ENCODE measurements at places on chromosomes 5 and 9.

DNA sequence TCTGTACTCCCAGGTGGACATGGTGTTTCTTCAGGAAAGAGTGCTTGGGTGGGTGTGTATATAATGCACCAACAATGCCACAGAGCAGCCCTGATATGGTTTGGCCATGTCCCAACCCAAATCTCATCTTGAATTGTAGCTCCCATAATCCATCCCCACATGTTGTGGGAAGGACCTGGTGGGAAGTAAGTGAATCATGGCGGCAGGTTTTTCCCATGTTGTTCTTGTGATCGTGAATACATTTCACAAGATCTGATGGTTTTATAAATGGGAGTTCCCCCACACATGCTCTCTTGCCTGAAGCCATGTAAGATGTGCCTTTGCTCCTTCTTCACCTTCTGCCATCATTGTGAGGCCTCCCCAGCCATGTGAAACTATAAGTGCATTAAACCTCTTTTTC lies 158.5 kb downstream of the NR3C1 start:
- DNase-seq, result no peak

DNA sequence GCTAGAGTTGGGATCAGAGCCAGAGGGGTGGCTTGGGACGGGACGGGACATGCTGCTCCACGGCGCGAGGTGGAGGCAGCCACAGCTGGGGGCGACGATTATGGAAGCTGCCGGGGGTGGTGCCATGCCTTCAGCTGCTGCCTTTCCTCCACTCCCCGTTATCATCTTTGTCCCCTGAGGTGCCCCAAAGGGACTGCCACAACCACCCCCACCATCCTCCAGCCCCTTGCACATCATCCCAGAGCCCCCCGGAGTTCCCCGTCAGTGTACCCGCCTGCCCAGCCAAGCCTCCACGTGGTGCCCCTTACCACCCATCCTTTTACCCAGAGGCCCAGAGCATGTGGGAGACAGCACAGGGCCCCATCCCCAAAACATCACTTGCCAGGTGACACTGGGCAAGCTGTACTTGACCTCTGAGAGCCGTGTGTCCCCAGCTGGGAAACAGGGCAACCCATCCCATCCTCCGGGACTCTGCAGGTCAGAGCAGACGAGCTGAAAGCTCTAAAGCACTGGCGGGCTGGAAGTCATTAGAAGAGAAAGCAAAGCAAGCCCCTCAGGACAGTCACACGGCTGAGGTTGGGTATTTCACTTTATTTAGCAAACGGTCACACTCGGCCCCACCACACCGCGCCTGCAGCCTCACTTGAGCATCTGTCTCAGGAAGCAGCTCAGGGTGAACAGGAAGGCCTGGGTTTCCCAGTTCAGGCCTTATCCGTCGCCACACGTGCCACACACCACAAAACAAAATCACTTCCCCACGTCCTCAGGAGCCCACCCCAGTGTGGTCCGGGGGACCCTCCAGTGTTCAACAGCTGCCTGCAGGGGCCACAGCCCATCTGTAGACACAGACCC lies 19.5 kb upstream of the MXD3 start:
- no peak for DNase-seq

- DNase-seq, result no peak
Observed at GRCh38 chr9:123109540-123110279, 76.2 kb downstream of the GPR21 start.

DNA sequence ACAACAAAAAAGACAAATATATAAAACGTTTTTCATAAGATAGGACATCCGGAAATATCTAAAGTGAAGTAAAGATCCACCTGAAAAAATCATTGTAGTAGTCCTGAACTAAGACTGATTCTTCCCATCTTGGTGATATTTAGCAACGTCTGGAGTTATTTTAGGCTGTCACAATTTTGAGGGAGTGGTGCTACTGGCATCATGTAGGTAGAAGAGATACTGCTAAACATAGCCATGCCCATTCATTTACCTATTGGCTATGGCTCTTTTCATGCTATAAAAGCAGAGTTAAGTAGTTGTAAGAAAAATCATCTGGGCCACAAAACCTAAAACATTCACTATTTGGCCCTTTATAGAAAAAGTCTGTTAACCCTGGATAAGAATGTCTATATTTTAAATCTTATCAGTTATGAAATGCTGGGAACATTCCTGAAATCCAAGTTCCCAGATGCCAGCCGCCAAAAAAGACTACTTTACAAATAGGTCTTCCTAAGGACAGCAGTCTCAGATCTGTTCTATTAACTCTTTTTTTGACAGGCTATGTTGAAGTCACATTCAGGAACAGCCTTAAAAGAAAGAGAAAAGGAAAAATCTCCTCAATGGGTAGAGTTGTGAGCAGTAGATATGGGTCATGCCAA lies 27.0 kb downstream of the RAPGEF6 start:
- no peak for DNase-seq

- no peak for DNase-seq
Observed at GRCh38 chr9:38060681-38061080, 8.3 kb downstream of the SHB start.

DNA sequence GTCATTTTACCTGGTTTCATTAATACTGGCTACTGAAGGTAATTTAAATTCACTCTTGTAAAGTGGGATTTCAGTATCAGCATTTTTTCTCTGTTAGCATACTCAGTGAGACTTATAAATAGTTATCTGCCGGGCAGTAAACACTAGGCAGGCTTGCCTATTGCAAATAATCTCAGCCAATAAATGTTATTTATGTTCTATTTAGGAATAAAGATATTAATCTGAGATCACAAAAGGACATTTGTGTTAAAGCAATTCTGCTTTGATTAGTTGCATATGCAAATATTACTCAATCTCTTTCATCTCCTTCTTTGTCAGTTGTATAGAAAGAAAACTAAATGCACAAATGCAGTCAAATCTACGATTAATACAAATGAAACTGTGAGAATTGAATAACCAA lies 827.8 kb downstream of the TLE4 start:
- no peak for DNase-seq

DNA sequence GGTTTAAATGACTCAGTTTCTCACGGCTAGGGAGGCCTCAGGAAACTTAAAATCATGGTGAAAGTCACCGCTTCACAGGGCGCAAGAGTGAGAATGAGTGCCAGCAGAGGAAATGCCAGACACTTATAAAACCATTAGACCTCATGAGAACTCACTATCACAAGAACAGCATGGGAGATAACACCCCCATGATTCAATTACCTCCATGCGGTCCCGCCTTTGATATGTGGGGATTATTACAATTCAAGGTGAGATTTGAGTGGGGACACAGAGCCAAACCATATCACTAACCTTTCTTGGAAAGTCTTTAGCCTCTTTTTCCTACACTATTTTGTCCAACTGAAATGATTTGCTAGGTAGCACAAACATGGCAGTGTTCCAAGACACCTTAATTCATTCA lies 533.9 kb upstream of the NUDT12 start:
- no peak for DNase-seq

GRCh38 chr5:39218482-39219402 lies 621 bp downstream of the FYB1 start:
- DNase-seq, result no peak

GRCh38 chr5:149414405-149415065 lies 35.4 kb upstream of the IL17B start:
- no peak for DNase-seq

DNA sequence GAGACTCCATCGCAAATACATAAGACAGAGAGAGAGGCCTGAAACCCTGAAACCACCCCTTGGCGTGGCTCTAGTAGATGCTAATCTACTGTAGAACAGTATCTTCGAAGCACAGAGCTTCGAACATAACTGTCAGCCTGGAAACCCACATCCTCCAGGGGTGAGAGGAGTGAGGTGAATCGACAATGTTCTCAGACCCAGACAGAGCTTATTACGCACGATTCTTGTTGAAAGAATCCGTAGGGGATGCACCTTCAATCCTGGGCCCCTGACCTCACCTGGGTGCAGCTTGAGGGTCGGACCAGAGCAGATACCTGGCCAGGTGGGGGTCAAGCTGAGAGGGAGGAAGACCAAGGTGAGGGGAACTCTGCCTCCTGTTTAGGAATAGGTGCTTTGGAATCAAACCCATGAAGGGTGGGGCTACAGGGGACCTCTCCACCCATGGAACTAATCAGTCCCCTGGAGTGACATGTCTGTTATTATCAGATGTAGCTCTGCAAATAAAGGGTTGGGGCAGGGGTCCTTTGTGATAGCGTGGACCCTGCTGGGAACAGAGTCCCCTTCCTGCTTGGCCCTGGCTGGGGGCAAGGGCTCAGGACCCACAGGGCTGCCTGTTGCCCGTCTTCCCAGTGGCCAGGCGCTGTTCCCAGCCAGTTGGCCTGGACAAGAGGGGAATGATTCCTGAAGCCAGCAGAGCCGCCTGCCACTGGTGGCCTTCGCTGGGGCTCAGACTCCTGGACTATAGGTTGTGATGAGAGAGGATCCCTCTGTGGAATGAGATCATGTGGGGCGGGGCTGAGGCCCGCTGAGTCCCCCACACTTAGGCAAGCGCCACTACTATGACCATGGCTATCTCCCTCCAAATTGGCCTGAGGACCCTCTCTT lies 41.2 kb downstream of the DBH start:
- peak; percentile 68 for DNase-seq

DNA sequence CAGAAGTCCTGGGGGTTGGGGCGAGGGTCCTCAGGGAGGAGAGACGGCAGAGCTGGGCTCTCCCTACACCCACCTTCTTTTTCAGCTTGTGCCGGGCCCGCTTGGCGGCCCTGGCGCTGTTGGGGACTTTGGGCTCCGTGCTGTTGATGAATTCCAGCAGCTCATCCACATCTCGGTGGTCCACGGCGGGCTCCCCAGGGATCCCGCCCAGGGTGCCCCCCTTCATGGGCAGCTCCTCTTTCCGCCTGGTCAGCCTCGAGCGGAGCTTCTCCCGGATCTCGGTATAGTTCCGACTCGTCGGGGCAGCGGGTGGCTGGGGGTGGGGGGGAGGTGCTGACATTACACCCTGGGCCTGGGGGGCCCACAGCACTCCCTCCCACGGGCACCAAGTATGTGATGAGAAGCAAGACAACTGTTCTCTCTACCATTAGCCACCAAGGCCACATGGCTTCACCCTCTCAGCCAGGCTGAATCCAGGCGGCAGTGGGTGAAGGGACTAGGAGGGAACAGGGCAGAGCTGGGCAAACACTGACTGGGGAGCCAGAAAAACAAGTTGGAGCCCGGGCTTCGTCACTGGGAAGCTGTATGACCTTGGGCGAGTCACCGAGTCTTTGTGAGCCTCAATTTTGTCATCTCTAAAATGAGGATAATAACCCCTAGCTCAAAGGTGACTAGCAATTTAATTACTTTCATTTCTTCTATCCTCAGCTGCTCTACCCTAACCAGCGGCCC lies 14.6 kb upstream of the DDX41 start:
- DNase-seq, result no peak

DNA sequence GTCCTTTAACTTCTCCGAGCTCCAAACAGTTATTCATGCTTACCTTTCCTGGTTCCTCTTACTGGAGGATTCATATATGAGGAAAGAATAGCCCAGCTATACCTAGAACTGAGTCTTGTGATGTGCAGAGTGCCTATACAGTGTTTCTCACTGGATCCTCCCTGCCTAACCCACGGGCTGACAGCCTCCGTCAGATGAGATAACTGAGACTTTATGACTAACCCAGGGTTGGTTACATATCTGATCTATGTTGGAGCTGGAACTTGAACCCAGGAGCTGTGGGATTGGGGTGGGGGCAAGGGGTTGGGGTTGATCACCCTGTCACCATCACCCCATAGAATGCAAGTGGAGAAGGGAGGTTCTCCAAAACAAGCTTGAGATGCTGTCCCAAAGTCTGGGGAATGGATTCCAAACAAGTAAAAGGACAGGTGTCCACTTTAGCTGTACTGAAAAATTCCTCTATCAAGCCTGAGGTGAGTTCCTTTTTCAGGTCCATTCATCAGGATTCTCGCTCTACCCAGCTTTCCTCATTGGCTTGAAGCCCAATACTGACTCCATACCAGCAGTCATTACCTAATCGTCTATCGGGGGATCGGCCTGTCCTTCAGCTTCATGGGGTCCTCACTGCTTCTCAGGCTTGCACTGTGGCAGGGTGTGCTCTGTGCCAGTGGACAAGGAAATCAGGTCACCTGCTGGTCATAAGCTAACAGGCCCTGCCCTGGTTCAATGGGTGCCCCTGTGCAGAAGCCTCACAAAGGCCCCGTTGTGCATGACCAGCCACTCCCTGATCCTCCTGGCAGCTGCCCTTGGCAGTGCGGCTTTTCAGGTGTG lies 100.6 kb downstream of the ARHGAP26 start:
- DNase-seq, result no peak

- DNase-seq, result no peak
Observed at GRCh38 chr9:24132244-24132643, 306.2 kb upstream of the ELAVL2 start.

DNA sequence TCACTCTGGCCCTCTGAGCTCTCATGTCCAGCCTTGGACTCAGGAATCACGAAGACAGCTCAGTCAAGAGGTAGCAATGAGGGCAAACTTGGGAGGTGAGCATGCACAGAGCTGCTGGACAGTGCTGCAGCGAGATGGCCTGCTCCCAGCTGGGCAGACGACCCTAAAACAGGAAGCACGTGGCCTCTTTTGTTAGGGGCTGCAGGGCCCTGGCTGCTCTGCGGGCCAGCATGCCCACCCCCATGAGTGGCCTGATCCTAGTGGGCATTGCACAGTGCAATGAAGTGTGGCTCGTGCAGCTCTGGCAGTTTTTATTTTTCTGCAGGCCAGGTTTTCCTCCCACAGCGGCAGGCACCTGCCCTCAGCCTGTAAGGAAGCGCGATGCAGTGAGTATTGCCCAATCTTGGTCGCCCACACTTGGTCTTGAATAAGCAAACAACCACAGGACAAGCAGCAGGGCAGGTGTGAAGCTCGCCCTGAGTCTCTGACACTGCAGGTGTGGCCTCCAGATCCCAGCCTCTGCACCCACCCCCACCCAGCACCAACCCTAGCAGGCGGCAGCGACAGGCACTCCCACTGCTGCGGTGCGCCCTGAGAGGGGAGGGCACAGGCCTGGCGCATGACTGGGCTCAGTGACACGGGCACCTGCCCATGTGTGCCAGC lies 60.8 kb downstream of the SEMA4D start:
- peak; percentile 61 for DNase-seq

DNA sequence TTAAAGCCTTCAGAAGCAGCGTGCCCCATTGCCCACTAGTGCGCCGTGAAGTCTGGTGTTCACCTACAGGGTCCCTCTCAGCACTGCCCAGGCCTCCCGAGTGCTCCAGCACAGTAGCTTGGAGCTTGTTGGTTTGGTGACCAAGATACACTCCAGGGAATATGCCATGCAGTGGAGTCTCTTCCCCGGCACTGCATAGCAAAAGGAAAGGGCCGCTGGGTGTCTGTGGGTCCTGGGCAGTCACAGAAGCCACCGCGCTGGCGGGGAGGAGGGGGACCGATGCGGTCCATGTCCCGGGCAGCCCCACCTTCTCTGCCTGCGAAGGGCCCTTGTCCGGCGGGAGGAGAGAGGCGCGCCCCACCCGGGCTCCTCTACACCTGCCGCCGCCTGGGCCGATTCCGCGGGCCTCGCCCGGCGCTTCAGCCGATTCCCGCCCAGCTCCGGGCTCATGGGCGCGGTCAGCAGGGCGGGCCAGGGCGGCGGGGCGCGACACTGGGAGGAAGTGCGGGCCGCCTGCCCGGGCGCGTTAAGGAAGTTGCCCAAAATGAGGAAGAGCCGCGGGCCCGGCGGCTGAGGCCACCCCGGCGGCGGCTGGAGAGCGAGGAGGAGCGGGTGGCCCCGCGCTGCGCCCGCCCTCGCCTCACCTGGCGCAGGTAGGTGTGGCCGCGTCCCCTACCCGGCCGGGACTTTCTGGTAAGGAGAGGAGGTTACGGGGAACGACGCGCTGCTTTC lies at the start of gene SYK:
SYK (plus strand) TSS at position 579 of the 732 bp plus-strand sequence. CDS start 42,080 bp downstream, outside the sequence.
- DNase-seq, result peak; percentile 4
